ENCODE measurements at places on chromosomes 3 and 15.

DNA sequence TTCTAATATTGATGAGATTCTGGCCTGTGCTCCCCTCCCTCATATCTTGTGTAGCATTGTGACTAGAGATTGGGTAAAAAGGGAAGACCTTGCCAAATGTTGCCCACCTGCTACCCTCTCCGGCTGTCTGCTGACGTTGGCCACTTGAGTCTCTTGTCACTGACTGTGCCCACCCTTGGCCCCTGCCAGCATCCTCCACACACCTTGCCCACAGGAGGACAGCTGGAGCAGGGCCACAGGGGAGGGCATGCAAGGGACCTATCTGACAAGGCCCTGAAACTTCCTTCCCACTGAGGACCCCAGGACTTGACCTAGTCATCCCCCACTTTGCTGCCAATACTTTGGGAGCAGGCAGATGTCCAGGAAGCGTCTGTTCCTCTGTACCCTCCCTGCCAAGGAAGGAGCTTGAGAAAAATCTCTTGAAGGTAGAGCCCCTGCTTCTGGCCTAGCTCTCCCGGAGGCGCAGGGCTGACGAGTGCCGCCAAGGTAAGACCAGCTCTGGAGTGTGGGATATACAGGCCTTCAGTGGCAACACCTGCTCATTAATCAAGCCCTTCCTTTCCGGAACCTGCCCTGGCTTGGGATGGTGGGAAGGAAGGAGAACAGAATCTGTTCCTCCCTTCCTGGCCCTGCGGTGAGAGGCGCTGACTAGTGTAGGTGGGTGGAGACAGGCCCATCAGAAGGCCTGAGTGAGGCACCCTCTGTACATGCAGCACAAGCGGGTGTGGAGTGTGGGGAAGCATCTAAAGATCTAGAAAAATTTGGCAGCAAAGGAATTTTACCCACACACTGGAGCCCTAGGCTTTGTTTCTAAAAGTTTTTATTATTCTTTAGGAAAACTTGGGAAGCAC, 4.9 kb upstream of the PAK6 start:
- no peak for DNase-seq

- no peak for DNase-seq
Measured at GRCh38 chr3:52931889-52932288, 34.5 kb upstream of the STIMATE start.

DNA sequence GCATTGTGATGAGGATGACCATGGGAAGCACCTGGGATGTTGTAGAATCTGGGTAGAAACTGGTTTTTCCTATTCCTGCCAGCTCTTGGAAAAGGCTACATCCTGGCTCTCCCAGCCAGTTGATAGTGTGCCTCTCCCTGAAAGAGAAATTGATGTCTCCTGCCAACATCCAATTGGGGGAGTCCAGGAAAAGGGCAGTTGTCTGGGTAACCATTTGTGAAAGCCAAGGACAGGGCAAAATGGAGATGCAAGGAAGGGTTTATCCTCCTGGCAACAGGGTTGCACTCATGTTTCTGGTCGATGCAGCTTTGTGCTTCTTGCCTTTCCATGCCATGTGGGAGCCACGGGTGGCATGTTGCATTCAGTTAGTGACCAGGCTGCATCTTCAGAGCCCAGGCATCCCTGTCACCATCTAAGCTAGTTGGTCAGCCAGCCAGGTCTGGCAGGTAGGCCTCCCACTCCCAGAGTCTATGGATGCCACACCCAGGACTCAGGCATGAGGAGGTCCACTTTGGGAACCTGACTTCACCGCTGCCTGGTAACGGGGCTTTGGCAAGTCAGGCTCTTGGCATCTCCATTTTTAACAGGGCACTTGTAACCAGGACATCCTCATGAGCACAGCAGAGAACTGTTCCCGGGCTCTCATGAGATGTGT, 153.5 kb downstream of the DNAJB8 start:
- no peak for DNase-seq

- DNase-seq: no peak
Measured at GRCh38 chr3:40988468-40988867, 210.8 kb upstream of the CTNNB1 start.

DNA sequence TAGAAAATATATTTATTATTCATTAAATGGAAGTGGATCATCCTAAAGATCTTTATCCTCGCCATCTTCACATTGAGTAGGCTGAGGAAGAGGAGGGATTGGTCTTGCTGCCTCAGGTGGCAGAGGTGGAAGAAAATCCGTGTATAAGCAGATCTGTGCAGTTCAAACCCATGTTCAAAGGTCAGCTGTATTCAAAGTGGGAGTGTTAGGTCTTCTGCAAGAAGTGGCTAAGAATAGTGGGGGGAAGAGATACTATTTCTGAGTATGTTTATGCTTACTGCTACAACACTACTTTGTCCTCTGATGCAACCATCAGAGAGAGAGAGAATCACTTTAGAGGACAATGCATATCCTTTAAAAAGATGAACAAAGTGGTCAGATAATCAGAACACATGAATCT, 39.5 kb downstream of the YEATS2 start:
- DNase-seq: peak; percentile 8

DNA sequence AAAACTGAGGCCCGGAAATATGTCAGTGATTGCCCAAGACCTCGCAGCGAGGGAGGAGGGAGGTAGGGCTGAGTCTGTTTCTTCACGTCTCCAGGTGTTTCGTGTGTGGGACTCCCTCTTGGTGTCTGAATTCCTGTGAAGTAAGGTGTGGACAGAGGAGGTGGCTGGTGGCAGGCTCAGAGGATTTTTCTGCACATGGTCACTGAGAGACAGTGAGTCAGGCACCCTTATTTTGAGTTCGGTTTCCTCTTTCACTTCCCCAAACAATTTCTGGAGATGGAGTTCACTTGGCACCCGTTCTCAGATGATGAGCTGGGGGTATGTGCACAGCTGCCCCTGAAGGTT, 46.3 kb upstream of the VPS8 start:
- no peak for DNase-seq

DNA sequence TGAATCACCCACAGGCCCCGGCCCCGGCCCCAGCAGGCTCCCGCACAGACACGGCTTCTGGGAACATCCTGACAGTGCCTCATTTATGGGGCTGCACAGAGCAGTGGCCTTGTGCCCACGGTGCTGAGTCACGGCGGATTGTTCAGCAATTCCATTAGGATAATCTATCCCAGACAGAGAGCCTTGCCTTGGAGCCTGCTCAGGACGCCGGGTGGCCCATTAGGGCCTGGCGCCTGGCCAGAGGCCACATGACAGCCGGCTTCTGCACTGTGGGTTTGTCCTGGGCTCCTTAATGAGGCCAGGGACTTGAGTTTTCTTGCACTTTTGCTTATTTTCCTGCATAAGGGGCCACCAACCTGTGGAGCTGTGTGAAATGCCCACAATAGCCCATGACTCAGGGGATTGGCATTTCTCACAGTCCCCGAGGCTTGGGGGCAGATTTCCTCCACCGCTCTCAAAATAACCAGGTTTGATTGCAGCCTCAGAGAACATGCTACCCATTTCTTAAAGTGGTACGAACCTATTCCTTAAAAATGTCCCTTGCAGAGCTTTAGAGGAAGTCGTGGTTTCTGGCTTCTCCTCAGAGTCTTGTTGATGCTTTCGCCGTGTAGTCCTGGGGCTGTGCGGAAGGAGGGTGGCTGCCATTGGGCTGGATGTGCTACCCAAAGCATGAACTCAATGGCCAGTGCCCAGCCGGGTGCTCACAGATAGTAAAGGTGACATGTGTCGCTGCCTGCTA, 19.0 kb downstream of the SYNM start:
- peak; percentile 90 for DNase-seq

GRCh38 chr3:53253707-53254508, 1.9 kb downstream of the TKT start:
- DNase-seq: no peak

- DNase-seq: no peak
Measured at GRCh38 chr15:43214169-43214568, 6.6 kb downstream of the EPB42 start.

DNA sequence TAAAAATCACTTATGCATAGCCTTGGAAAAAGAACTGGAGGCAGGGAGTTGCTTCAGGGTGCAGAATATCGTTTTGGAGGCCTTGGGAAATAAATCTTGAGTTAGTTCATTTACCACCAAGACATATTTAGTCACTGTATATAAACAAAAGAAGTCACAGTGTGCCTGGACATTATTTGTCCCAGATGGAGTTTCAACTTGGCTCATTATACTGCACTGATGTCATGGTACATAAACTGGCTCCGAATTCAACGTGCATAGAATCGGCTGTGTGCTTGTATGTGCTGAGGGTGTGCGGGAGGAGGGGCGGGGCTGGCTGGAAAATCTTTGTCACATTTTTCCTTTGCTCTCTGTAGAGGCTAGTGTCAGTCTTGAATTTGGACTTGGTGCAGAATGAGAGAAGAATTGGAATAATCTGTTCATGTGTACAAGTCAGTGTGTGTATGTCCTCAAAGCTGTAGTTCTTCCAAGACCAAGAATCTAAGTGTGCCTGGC, 86.6 kb downstream of the FNDC3B start:
- no peak for DNase-seq

DNA sequence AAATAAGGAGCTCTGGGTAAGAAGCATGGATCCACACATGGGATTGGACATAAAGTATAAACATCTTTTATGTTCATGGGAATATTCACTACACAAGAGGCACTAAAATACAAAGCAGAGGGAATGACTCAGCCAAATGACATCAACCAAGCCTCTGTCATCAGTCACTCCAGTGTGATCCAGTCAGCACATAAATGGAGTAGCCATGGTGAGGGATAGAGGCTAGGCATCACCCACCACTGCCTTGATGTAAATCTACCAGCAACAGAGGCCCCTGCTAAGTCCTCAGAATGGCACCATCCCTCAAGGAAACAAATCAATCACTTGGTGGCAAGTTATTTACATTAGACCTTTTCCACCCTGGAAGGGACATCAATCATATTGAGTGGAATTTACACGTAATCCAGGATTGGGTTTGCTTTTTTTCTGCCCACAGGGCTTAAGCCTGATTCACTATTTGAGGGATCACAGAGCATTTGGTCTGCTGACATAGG, 27.2 kb downstream of the VEPH1 start:
- no peak for DNase-seq

- peak; percentile 54 for DNase-seq
Measured at GRCh38 chr3:70774641-70775040, 462.2 kb upstream of the MDFIC2 start.

GRCh38 chr3:152399374-152399773, 130.6 kb downstream of the MBNL1 start:
- no peak for DNase-seq

DNA sequence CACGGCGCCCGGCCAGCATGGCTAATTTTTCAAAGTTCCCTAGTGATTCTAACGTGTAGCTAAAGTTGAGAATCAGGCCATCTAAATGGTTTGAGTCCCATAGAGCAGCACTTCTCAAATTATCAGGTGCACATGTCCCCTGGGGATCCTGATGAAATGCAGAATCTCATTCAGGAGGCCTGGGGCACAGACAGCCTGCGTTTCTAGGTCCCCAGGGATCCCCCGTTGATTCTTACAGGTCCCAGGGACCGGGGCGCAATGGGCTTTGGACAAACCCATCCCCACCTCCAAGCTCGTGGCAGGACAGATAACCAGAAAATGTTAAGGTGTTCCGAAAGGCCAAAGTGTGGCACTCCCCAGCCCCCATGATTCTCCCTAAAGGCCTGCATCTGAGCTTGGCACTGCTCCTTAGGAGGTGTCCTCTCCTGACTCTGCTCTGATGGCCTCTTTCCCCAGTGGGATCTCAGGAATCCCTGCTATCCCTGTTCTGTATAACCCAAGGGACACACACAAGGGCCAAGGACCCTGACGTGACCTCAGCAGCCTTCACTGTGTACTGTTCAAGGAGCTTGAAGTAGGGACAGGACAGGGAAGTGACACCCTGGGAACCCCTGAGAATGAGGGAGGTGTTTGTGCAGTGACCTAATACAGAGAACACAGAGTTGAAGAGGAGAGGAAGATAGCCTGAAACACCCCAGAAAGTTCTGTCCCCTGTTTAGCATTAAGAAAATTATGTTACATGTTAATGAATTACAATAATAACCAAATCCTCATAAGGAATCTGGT, 8.0 kb downstream of the LRRK1 start:
- DNase-seq: no peak

- peak; percentile 90 for DNase-seq
Measured at GRCh38 chr3:32143849-32144757, 37.7 kb downstream of the GPD1L start.

- DNase-seq: no peak
Measured at GRCh38 chr3:36681867-36682266, 82.5 kb downstream of the DCLK3 start.

DNA sequence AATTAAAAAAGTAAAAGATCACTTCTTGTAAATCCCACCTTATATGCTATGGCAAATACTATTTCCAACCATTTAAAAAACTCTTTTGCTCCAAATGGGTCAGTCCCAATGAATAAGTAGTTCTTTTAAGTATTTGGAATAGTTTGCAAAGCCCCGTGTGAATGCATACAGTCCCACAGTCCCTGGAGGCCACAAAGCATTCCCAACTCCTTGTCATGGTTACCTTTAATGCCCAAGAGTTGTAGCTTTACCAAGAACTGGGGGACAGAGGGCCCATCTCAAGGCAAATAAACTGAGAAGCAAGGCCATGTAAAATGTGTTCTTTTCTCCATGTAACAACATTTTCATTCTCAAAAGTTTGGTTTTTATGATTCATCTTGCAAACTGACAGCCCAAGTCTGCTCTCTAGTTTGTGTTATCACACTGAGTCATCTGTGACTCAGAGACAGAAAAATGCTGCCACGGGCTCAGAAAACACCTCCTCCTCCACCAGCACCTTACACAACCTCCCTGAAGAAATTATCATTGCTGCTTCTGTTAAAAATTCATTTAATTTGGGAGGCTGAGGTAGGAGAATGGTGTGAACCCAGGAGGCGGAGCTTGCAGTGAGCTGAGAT, 336.2 kb downstream of the ERC2 start:
- DNase-seq: peak; percentile 1

GRCh38 chr3:73885862-73886261, 261.1 kb upstream of the PDZRN3 start:
- no peak for DNase-seq

- DNase-seq: no peak
Measured at GRCh38 chr3:122960652-122961051, 66.9 kb downstream of the SEMA5B start.

GRCh38 chr3:80014576-80014975, 246.8 kb upstream of the ROBO1 start:
- DNase-seq: no peak

- DNase-seq: no peak
Measured at GRCh38 chr3:117356091-117356705, 646.6 kb downstream of the TUSC7 start.

DNA sequence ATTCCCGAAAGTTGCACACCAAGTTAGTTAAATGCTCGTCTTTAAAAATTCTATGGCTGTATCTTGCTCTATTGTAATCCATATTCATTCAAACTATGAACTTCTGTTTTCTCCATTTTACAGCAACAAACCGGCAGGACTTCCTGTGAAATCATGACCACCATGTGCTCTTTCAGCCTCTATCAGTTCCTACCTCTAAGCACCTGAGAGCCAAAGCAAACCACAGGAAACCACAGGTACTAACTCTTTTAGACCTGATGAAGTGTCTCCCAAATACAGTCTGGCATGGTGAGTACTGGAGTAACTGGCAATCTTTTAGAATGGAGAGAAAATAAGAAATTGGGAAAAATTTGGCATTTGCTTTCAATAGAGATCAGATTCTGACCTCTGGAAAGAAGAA, 186.5 kb upstream of the SLITRK3 start:
- no peak for DNase-seq

- DNase-seq: no peak
Measured at GRCh38 chr15:68285259-68285980, 7.9 kb downstream of the FEM1B start.

Data from foreskin melanocyte (primary cell).